Prostate gland (tissue), 2 donors: ENCODE measurements at places on chromosomes 16 and 17.

- H3K4me3 ChIP-seq = no peak overlapping the region
- no peaks in the 10 kb centered on the region for H3K27me3 ChIP-seq
- peaks cover 5% of the 10 kb centered on the region for H3K4me1 ChIP-seq
Observed at GRCh38 chr17:56598466-56598865, 5.0 kb downstream of the NOG start.

DNA sequence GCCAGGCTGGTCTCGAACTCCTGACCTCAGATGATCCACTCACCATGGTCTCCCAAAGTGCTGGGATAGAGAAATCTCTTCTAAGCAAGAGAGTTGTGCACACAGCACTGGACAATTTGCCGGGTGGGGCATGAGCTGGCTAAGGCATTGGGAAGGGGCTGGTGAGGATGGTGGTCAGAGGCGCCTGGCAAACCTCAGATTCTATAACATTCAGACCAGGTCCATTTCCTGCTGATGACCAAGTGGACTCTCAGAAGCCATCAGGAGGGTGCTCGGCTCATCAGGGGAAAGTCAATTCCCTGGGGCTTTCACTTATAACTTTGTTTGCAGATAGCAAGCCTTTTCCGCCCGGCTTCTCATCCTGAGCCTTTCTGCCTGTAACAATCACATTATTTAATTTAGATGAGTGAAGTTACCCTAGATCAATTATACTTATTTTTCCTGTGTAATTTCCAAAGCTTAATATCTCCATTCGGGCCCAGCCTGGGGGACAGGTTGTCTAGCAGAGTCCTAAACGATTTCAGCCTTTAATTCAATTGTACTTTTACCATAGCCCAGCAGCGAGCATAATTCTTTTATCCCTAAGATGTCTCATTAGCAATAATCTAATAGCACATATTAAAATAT lies 15.0 kb upstream of the SLC6A2 start:
- no peak for DNase-seq
- no peaks in the 10 kb centered on the region for H3K4me1 ChIP-seq
- H3K27me3 ChIP-seq = no peaks in the 10 kb centered on the region
- no peaks in the 10 kb centered on the region for H3K36me3 ChIP-seq

- H3K36me3 ChIP-seq = no peaks in the 10 kb centered on the region
- no peak overlapping the region for H3K27ac ChIP-seq
- no peaks in the 10 kb centered on the region for H3K27me3 ChIP-seq
- H3K4me1 ChIP-seq = no peaks in the 10 kb centered on the region
Observed at GRCh38 chr17:51322390-51323029, 62.2 kb downstream of the UTP18 start.

- DNase-seq = no peak
- no peak overlapping the region for H3K4me3 ChIP-seq
- no peak overlapping the region for H3K27ac ChIP-seq
- H3K27me3 ChIP-seq = no peaks in the 10 kb centered on the region
Observed at GRCh38 chr17:45382226-45382625, 50.4 kb downstream of the ARHGAP27 start.

DNA sequence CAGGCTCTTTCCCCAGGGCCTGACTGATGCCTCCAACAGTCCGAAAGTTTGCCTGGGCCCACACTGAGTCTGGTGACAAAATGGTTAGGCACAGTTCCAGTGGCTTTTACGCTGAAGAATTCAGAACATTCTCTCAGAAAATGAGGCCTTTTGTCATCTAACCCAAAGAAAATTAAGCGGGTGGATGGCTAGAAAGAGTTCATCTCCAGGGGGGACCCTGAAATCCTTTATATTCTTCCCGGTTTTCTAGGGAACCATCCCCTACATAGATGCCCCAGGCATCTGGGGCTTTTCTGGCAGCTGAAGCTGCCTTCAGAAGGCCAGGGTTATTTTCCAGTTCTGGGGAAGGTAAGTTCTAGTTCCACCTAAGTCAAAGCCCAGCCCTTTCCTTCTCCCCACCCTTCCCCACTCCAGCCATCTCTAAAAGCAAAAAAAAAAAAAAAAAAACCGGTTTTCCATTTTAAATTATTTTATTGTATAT lies 2.2 kb downstream of the RASD1 start:
- H3K27me3 ChIP-seq = no peaks in the 10 kb centered on the region
- H3K27ac ChIP-seq = peak overlapping the region; percentile 92
- H3K4me3 ChIP-seq = peak overlapping the region; percentile 79
- no peak for DNase-seq

DNA sequence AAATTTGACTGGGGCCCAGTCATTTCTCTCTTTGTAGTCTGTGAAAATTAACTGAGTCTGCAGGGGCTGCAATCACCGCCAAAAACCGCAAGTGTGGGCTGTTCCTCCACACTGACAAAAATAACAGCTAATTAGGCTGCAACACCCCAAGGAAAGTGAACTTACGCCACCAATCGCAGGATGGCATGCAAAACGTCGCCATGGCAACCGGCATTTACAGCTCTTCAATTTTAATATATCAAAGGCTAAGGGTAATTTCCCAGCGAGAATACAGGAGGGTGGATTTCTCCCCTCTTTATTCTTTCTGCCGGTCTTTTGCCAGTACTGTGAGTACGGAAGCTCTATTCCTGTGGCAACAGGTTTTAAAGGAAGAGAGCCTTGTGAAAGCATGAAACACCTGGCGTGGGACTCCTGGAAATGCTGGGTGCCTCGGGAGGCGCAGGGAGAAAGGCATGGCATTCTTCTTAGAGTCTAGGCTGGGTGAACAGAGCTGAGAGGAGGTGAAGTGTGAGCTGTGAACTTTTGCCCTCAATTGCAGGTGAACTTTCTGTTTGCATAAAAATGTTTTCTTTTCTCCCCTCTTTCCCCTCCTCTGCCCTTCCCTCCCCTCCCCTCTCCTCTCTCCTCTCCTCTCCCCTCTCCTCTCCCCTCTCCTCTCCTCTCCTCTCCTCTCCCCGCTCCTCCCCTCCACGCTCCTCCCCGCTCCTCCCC lies 399.7 kb downstream of the XYLT1 start:
- H3K36me3 ChIP-seq = no peaks in the 10 kb centered on the region
- H3K4me3 ChIP-seq = no peak overlapping the region
- H3K27ac ChIP-seq = peak overlapping the region; percentile 44
- peaks cover 2% of the 10 kb centered on the region for H3K4me1 ChIP-seq
- DNase-seq = peak; percentile 64

GRCh38 chr16:20956319-20956718 lies 55.7 kb downstream of the LYRM1 start:
- no peak overlapping the region for H3K4me3 ChIP-seq
- H3K4me1 ChIP-seq = no peaks in the 10 kb centered on the region
- H3K27me3 ChIP-seq = no peaks in the 10 kb centered on the region

DNA sequence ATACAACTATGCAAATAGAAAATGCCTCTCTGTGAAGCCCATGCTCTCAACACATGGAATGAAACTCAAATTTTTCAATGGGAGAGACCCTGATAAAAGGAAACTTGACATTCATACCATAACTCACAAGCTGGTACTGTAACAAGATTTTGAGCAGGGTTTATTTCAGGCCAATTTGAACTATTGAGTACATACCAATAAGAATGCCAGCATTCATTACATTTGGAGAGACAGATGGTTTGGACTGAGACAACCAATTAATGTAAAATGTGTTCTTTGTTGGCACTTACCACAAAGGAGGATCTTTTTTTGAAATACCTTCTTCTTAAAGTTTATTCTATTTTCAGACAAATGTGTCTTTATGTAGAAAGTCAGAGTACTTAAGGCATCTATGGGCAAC lies 1357.0 kb upstream of the GOT2 start:
- no peak overlapping the region for H3K27ac ChIP-seq
- no peaks in the 10 kb centered on the region for H3K4me1 ChIP-seq
- DNase-seq = no peak
- H3K4me3 ChIP-seq = no peak overlapping the region
- H3K36me3 ChIP-seq = no peaks in the 10 kb centered on the region

DNA sequence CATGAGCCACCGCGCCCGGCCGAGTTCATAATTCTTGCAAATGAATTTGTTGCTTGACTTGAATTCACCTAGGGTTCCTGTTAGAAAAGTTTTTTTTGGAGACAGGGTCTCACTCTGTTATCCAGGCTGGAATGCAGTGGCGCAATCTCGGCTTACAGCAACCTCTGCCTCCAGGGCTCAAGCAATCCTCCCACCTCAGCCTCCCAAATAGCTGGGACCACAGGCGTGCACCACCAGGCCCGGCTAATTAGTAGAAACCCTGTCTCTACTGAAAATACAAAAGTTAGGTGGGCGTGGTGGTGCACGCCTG lies 99.8 kb downstream of the MYH11 start:
- H3K4me3 ChIP-seq = no peak overlapping the region
- no peaks in the 10 kb centered on the region for H3K36me3 ChIP-seq
- H3K27ac ChIP-seq = no peak overlapping the region
- H3K4me1 ChIP-seq = no peaks in the 10 kb centered on the region
- no peak for DNase-seq

- DNase-seq = no peak
- no peaks in the 10 kb centered on the region for H3K27me3 ChIP-seq
- H3K4me1 ChIP-seq = no peaks in the 10 kb centered on the region
- no peaks in the 10 kb centered on the region for H3K36me3 ChIP-seq
- no peak overlapping the region for H3K27ac ChIP-seq
- H3K4me3 ChIP-seq = no peak overlapping the region
Observed at GRCh38 chr16:70578035-70578434, 54.4 kb downstream of the SF3B3 start.

GRCh38 chr16:78286065-78286464 lies 186.6 kb downstream of the WWOX start:
- H3K4me3 ChIP-seq = no peak overlapping the region
- H3K36me3 ChIP-seq = no peaks in the 10 kb centered on the region
- no peak for DNase-seq
- no peaks in the 10 kb centered on the region for H3K27me3 ChIP-seq
- no peaks in the 10 kb centered on the region for H3K4me1 ChIP-seq
- H3K27ac ChIP-seq = no peak overlapping the region

- DNase-seq = no peak
- H3K27ac ChIP-seq = no peak overlapping the region
- H3K4me3 ChIP-seq = no peak overlapping the region
- no peaks in the 10 kb centered on the region for H3K36me3 ChIP-seq
Observed at GRCh38 chr17:10059684-10060211, 138.7 kb downstream of the GAS7 start.

GRCh38 chr16:87040169-87041117 lies 276.7 kb downstream of the C16orf95 start:
- no peak for DNase-seq
- peaks cover 13% of the 10 kb centered on the region for H3K27me3 ChIP-seq
- no peaks in the 10 kb centered on the region for H3K4me1 ChIP-seq
- H3K4me3 ChIP-seq = no peak overlapping the region
- no peak overlapping the region for H3K27ac ChIP-seq
- no peaks in the 10 kb centered on the region for H3K36me3 ChIP-seq

DNA sequence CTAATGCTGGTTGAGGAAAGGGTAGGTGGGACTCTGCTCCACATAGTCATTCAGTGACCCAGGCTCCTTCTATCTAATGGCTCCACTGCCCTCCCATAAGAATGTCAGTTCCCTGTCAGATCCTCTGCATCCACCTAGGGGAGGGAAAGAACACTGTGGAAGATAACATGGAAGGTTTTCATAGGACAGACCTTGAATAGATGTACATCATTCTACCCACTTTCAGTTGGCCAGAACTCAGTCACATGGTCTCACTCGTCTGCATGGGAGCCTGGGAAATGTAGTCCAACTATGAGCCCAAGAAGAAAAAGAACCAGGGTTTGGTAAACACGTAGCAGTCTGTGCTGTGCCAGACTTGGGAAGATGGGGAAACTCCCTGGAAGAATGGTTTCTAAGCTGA lies 27.1 kb upstream of the SCNN1B start:
- no peak for DNase-seq
- no peak overlapping the region for H3K4me3 ChIP-seq
- no peaks in the 10 kb centered on the region for H3K4me1 ChIP-seq
- H3K36me3 ChIP-seq = no peaks in the 10 kb centered on the region
- H3K27ac ChIP-seq = no peak overlapping the region

- no peaks in the 10 kb centered on the region for H3K36me3 ChIP-seq
- no peaks in the 10 kb centered on the region for H3K4me1 ChIP-seq
- DNase-seq = no peak
- no peaks in the 10 kb centered on the region for H3K27me3 ChIP-seq
- no peak overlapping the region for H3K4me3 ChIP-seq
Observed at GRCh38 chr17:691423-691822, 23.2 kb downstream of the VPS53 start.

DNA sequence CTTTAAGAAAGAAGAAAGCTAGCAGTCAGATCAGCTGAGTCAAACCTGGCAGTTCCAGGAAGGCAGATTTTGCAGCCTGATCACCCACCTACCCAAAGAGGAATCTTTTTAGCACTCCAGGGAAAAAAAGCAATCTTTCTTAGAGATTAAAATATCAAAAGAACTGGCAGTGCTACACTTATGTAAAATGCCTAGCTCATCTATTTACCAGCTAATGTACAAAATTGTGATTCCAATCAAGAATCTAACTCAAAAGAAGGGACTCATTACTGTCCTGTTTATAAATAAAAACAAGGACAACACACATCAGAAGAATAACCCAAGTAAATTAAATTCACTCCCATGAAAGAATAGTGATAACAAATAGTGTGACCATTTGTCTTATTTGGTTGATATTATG lies 222.4 kb upstream of the ERCC4 start:
- no peaks in the 10 kb centered on the region for H3K27me3 ChIP-seq
- no peak overlapping the region for H3K27ac ChIP-seq
- no peak overlapping the region for H3K4me3 ChIP-seq
- no peak for DNase-seq

DNA sequence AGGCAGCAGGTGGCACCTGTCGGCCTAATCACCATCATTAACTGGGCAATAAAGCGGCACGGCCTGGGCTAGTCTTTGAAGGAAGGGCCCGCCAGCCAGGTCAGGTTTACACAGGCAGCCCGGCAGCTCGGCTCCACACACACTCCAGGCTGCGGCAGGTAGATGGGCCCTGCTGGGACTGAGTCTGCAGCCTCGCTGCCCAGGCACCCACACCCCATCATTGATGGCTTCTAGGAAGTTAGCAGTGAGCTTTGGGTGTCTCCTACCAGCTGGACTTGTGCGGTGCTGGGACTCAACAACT lies 6.8 kb upstream of the FOXN1 start:
- H3K27me3 ChIP-seq = no peaks in the 10 kb centered on the region
- no peak overlapping the region for H3K27ac ChIP-seq
- DNase-seq = no peak
- no peak overlapping the region for H3K4me3 ChIP-seq

GRCh38 chr16:17567455-17567854 lies 96.7 kb upstream of the XYLT1 start:
- no peak for DNase-seq
- no peak overlapping the region for H3K4me3 ChIP-seq
- no peaks in the 10 kb centered on the region for H3K27me3 ChIP-seq
- no peak overlapping the region for H3K27ac ChIP-seq
- H3K4me1 ChIP-seq = no peaks in the 10 kb centered on the region

DNA sequence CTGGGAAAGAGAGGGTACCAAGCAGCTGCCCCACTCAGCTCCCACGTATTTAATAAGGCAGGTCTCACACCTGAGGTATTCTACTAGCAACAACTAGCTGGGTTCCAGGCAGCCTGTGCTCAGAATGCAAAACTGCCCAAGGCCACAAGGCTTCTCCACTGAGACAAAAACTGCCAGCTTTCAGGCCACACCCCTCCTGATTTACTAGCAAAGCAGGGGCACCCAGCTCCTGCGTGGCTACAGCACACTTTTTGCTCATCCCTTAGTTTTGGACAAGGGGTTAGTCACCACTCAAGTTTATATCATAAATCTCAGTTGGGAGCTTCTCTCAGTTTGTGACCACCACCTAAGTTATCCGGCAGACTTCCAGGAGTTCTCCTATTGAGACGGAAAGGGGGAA lies 494.6 kb downstream of the CDH11 start:
- H3K4me1 ChIP-seq = no peaks in the 10 kb centered on the region
- no peak overlapping the region for H3K27ac ChIP-seq
- H3K27me3 ChIP-seq = no peaks in the 10 kb centered on the region
- no peaks in the 10 kb centered on the region for H3K36me3 ChIP-seq
- no peak for DNase-seq
